Hippocampal formation (tissue), 2 donors: ENCODE measurements at places on chromosomes 4 and X.

GRCh38 chr4:179530958-179531357 is 2088.7 kb upstream of the AGA start:
- DNase-seq, result no peak

GRCh38 chr4:18815081-18815778 is 793.7 kb upstream of the LCORL start:
- DNase-seq, result no peak

DNA sequence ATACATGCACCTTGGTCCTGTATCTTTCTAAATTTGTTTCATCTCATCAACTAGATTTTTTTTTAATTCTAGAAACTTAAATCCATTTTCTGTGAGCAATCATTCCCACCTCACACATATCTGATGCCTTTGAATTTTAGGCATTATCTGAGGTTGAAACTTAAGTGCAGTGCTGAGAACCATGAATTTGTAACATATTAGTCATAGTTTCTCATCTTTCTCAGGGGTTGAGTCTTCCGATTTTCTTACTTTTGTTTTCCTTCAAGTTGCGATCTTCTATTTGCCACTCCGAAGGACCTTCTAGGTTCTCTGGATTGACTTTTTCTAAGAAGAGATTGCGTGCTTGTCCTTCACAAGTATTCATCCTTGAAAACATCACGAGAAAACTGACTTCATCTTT is 3.7 kb upstream of the NR0B1 start:
- DNase-seq, result no peak

- DNase-seq, result no peak
These were observed 75.6 kb downstream of the MAML3 start for GRCh38 chr4:140078366-140078765.

DNA sequence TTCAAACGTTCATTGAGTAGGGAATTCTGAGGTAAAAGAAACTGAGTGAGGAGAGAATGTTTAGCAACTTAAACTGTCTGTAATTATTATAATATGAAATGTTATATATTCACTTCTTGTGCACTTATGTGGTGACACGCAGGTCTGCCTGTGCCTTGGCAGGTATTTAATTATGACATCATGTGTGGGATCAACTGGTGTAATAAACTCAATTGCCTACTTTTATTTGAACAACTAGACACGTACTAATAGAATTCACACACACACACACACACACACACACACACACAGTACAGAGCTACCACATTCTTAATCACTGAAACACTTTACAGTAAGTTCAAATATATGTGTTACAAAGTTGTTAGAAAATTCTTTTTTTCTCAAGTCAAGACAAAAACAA is 20.7 kb upstream of the SLC25A31 start:
- no peak for DNase-seq

- DNase-seq, result no peak
These were observed 262.1 kb upstream of the NR3C2 start for GRCh38 chr4:148704291-148704690.

DNA sequence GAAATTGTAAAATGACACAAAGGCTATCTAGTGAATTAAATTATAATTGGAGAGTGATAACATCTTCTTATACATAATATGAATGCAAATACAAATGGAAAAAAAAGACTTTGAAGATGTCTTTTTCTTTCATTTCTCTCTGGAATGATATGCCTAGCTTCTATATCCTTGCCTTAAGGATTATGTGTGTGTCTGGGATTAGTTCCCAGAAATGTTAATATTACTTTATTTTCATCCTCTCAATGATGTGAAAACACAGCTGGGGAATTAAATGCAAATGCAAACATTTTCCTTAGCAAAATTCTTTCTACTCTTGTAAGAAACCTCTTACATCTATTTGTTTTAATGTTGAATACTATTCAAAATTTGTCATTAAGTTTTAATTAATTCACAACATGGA is 441.9 kb downstream of the FSTL5 start:
- DNase-seq, result no peak

- DNase-seq, result no peak
These were observed 371.8 kb upstream of the NR3C2 start for GRCh38 chr4:148814030-148814429.

DNA sequence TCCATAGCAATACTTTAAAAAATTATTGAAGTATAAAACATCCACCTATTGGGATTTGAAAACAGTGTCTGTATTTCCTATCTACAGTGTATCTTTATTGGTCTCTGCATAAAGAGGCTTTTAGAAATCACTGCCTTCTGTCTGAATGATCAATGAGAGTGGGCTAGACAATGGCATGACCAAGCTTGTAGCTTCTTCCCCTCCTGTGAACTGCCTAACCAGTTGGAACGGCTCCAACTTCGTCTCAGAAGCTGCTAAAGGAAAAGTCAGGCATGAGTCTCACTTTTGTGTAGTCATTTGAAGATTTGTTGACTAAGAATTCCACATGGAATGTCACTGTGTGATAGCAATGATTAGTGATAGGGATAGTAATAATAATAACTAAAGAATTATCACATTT is 64.2 kb downstream of the INTS12 start:
- DNase-seq, result no peak

DNA sequence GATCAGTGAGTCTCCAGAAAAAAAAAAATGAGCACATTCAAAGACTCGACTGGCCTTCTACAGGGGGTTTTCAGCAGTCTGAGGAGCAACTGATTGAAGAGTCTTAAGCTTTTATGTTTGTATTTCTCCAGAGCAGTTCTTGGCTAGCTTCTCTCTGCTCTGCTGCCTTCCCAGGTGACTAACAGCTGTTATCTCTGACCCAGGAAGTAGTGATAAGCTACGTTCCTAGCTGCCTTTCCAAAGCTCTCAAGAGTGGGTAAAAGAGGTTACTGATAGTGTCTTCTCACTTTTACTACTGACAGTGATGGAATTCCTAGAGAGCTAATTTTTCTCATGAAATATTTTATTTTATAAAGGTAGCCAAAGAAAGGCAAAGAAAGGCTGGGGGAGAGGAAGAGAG is 66.6 kb downstream of the ENOX2 start:
- DNase-seq, result no peak

DNA sequence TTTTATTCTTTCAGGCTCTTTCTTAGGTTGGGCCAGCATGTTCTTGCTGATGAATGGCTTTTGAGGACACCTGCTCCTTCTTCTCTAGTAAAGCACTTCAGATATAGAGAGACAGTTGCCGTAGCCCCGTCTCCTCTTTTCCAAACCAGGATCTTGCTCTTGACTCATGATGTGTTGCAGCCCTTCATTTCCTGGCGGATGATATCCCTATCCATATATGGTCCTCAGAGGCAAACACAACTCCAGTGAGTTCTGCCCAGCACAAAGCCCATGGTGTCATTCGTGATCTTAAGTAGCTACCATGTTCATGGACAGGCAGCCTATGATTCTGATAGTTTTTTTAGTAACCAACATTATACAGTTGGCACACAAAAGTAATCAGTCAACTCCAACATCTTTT is 59.8 kb upstream of the ACSL1 start:
- DNase-seq, result no peak

DNA sequence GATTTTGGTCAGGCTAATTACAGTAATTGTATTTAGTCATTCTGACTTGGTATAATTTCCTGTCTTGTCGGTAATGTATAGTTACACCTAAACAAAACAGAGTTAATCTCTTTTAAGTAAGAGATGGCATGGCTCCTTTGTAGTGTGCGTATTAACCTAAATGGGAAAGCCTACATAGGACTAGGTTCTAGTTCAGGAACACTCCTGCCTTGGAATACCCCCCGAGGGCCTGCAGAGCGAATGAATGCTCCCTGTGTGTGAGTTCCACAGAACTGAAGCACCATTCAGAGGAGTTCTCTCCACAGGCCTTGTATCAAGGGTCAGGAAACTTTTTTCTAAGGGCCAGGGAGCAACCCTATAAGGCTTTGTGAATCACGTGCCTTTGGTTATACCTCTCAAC is 44.9 kb upstream of the STIM2 start:
- no peak for DNase-seq

DNA sequence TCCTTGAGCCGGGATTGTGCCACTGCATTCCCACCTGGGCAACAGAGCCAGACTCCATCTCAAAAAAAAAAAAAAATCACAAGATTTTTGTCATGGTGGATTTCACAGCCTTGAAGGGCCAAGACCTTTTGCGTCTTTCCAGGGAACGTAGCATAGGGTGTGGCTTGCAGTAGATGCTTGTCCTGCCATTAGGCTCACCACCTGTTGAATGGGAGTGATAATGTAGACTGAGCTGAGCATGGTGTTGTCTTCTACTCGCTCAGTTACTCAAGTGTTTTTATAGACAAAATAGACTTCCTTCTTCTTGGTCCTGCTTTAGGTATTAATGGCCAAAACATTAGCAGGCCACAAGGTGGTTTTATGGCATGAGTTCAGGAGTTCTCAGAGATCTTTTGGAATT is 40.8 kb downstream of the JADE1 start:
- no peak for DNase-seq

DNA sequence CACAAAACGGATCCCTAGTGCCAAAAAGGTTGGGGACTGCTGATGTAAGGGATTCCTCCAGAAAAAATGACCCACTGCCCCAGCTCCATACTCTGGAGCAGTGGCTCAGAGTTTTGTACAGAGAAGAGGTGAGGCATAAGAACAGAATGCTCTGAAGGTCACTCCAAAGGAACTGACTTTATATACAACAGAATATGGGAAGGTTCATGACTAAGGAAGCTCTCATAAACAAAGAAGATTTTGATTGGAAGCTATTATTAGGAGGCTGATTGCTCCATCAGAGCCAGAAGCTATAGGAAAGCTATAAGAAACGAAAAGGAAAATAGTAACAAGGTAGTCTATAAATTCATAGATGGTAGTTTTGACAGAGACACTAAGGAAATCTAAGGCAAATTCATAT is 203.1 kb downstream of the SLC7A11 start:
- DNase-seq, result no peak

DNA sequence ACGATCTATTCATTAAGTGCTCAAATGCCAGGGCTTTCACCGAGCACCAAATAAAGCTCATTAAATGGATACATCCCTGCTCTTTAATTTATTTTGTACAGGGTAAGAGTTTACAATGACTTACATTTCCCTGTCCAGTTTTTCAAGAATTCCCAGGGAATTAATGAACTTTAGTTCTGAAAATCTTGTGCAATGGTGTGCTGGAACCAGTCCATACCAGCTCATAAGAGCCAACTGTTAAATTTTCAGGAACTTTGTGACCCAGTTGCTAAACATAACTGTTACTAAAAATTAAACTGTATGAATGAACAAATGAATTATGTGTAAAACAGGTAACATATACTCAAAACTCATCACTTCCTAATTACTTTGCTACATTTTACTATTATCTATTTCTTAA is 191.7 kb upstream of the RASGEF1B start:
- DNase-seq, result no peak
